Right cardiac atrium (tissue), 5 donors: ENCODE measurements at places on chromosomes 1 and 21. TPM values are rescaled to one million over a fixed set of nuclear protein-coding genes. Genes with fewer than 3 reads are reported as not detected.

DNA sequence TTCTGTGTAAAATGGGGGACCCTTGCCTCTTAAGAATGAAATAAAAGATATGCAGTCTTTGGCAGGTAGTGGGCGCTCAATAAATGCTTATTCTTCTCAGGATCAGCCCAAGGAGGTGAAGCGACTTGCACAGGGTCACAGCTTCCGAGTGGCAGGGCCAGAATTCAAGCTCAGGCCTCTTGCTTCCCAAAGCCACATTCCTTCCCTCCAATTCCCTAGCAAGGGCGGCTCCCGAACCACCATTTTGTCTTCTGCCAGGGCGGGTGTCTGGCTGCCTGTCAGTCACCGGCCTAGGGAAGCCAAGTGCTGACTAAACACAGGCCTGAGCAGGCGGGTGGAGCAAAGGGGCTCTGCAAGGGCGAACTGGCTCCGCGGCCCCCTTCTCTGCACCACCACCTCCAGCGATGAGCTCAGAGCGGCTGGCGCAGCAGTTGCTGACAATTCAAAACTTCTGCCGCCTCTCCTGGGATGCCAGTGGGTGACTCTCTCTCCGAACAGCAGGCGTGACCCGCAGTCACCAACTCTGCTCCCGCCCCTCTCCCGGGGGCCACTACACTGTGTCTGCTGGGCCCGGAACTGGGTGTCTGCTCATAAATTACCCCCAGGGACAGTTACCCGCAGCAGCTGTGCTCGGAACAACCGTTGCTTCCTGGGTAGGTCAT lies 10.8 kb downstream of the GPR3 start:
- peak; percentile 92 for DNase-seq

- peak; percentile 53 for DNase-seq
These were observed 223.1 kb upstream of the TMEM51 start for GRCh38 chr1:14930247-14930965.

GRCh38 chr21:41957991-41958766 lies 4.4 kb upstream of the C2CD2 start:
- DNase-seq, result peak; percentile 89

Gene TMCO4
- total RNA-seq, result 11.5 TPM

Gene OR2T33
- total RNA-seq, result not detected
